Calu3 (cell line): ENCODE measurements at places on chromosomes 4 and X. TPM values are rescaled to one million over a fixed set of nuclear protein-coding genes. Genes with fewer than 3 reads are reported as not detected.

MSANTD1 gene
- 1.4 and 1.6 TPM in 2 replicates for total RNA-seq

SUPT20HL2 gene
- total RNA-seq, result not detected in 2 replicates

F11 gene
- 0.38 and 0.86 TPM in 2 replicates for total RNA-seq

DNA sequence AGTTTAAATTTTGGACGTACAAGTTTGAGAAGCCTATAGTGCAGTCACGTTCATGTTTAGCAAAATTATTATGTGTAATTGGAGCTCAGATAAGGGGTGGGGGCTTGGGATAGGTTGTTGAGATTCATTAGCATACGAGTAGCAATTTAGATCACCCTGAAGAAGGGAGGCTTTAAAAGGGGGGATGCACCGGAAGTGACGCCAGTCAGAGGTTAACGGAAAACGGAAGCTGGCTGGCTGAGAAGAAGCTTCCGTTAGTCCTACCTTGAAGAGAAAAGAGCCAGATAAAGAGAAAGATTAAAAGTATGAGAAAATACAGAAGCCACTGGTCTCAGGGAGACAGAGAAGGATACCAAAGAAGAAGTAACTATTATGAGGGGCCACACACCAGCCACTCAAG lies 1.1 kb upstream of the NXT2 start:
- DNase-seq, result no peak

DNA sequence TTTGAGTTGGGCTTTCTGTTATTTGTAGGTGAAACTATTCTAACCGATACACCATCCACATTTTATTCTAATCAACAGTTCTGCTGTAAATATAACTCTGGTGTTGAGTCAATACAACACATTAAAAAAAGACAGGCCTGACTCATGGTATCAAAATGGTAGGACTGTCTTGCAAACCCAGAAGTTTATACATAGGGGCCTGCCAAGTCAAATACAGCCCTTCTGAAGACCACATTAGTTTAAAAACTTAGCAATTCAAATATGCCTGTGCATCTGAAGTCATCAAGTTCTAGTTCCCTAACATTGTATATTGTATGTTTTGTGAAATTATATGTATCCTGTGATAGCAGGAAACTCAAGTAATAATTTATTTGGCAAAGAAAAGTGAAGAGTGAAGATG lies 24.4 kb upstream of the PDE5A start:
- no peak for DNase-seq

- DNase-seq, result no peak
Observed at GRCh38 chr4:125091541-125091940, 223.2 kb upstream of the FAT4 start.

- no peak for DNase-seq
Observed at GRCh38 chr4:148515248-148515647, 73.0 kb upstream of the NR3C2 start.

DNA sequence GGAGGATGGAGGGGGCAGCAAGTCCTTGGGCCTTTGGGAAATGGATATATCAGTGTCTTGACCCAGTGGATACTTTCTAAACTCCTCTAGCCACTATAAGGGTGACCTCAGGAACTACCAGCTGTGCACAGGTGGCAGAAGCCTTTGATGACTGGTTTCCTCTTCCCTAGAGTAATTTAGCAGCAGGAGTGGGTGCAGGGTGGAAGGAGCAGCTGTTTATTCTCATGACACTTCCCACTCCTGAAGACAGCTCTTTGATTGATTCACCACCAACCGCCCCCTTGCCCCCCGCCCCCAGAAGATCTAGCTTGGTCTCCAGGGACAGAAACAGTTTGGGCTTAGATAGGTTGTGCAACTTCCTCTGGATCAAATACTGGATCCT lies 63.0 kb downstream of the GPC3 start:
- DNase-seq, result no peak

GRCh38 chr4:83552924-83553323 lies 17.0 kb downstream of the GPAT3 start:
- no peak for DNase-seq

- no peak for DNase-seq
Observed at GRCh38 chrX:101195442-101196173, 24.0 kb upstream of the DRP2 start.

- DNase-seq, result peak; percentile 9
Observed at GRCh38 chr4:109560687-109561461, 828 bp downstream of the MCUB start.

DNA sequence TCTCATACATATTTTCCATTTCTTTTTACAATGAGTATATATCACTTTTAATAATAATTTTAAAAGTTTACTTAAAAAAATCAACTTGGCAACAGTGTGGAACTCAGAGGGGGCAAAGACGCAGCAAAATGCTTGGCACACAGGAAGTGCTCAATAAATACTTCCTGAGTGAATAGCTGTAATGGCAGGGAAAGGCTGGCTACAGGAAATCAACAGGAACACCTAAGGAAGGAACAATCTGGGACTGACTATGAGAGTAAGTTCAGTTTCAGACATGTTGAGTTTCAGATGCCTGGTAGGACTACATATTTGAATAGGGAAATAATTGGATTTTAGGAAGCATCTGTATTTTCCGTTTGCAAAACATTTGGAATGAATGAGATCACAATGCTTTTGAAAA lies 137.6 kb downstream of the SCLT1 start:
- DNase-seq, result no peak

DNA sequence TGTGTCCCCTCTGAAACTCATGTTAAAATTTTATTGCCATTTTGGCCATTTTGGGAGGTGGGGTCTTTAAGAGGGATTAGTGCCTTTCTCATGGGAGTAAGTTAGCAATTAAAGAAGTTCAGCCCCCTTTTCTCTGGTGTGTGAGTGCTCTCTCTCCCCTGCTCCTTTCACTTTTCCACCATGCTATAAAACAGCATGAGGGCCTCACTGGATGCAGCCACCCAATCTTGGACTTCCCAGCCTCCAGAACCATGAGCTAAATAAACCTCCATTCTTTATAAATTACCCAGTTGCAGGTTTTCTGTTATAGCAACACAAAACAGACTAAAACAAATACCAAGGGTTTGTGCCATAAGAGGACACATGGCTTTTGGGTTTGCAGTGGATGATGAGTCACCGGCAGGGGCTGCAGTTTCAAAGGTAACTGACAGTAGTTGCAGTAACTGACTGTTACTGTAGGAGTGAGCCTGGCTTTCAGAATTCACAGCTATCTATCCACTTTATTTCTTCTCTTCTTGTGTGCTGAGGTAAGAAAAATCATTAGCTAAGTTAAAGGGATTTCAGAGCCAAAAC lies 121.5 kb downstream of the PPEF1 start:
- no peak for DNase-seq

- DNase-seq, result no peak
Observed at GRCh38 chr4:16150716-16151115, 66.9 kb upstream of the PROM1 start.
